ENCODE measurements at places on chromosomes 5 and 9.

DNA sequence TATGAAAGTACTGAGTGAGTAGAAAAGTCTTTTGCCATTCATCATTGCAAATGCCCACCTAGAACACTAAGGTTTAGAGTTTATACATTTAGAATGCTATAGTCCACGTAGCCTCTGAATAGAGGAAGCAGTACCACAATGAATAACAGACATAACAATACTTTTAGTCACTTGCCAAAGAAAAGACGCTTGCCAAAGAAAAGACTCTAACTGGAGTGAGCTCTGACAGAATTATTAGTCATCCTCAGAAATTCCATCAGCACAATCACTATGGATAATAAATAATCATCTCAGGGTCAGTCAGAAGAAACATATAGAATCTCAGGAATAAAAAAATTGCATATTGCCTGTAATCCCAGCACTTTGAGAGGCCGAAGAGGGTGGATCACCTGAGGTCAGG lies 168.5 kb upstream of the TARS1 start:
- DNase-seq: no peak

GRCh38 chr9:86605303-86605702 lies 251.1 kb upstream of the TUT7 start:
- DNase-seq: no peak

GRCh38 chr5:22643356-22643755 lies 209.8 kb downstream of the CDH12 start:
- no peak for DNase-seq

DNA sequence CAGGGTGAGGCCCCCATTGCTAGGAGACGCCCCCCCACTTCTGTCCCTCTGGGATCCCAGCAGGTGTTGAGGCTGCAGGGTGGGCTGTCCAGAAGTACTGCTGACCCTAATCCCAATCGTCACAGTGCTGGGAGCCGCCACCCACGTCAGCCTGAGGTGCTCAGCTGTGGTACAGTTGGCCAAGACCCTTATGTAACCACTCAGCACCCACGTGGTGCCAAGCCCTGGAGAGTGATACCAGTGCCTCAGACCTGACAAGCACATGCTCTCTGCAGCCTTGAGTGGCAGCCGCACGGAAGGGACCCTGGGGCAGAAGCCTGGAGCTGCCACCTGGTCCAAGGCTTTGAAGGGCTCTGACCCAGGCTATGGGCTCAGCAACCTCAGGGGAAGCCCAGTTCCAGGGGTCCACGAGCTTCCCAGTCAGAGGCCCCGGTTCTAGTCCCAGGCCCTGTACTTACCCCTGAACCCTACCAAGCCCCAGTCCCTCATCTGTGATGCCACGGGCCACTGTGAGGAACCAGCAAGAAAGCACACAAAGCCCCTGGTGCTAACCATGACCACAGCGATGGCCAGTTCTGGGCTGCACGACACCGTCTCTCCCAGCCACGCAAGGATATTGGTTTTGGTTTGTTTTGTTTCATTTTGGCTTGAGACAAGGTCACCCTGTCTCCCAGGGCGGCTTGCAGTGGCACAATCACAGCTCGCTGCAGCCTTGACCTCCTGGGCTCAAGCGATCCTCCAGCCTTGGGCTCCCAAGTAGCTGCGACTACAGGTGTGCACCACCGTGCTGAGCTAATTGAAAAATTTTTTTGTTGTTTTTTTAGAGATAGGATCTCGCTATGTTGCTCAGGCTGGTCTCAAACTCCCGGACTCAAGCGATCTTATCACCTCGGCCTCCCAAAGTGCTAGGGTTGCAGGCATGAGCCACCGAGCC lies 50.7 kb downstream of the DBH start:
- DNase-seq: no peak

DNA sequence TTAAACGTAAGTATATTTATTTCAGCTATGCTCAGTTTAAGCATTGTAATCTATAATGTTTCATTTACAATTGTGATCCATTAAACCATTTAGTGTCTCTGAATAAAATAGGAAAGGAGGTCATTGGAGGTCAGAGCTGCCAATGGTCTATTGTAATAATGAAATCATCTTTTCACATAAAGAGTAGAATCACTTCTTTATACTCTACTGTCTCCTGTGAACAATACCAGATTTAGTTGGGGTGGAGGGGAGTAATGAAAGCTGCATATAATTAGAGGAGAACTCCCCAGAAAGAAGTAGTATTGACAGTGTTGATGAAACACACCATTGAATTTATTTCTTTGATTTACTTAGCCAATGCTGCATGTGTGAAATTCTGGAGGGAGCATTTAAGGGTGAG lies 35.1 kb upstream of the ZFYVE16 start:
- no peak for DNase-seq

DNA sequence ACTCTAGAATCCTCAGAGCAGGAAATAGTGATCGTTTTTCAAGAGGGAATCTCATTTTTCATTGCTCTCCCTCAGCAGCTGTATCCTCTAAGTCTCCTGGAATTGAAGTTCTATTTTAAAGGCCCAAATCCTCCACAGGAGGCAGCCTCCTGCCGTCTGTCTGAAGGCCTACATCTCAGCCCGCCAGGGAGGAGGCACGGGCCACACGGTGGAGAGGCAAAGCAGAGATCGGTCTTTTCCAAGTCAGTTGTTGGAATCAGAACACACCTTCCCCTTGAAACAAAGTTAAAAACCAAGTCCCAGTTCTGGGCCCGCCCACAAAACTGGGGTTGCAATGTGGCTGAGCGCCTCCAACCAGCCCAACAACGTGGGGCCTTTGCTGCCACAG lies 68.7 kb downstream of the RAPGEF1 start:
- no peak for DNase-seq

GRCh38 chr9:70303268-70303667 lies 44.5 kb downstream of the SMC5 start:
- DNase-seq: no peak

DNA sequence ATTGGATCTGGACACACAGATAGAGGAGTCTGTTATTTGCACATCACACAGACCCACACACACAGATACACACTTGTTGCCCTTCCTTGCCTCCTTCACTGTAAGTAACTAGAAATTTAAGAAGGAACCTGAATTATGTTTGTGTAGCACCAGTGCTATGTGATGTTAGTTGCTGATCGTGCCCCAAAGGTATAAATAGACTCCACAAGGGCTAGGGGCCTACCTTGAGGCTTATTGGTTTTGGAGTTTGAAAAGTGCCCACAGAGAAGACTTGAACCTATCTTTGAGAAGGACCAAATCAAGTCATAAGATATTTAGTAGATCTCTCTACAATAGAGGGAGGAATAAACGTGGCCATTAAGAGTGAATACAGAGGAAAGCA lies 8.8 kb upstream of the TGFBI start:
- no peak for DNase-seq

GRCh38 chr9:8391132-8391531 lies 591.6 kb upstream of the DMAC1 start:
- DNase-seq: no peak

- DNase-seq: no peak
Measured at GRCh38 chr5:121174351-121174750, 677.3 kb upstream of the FTMT start.

DNA sequence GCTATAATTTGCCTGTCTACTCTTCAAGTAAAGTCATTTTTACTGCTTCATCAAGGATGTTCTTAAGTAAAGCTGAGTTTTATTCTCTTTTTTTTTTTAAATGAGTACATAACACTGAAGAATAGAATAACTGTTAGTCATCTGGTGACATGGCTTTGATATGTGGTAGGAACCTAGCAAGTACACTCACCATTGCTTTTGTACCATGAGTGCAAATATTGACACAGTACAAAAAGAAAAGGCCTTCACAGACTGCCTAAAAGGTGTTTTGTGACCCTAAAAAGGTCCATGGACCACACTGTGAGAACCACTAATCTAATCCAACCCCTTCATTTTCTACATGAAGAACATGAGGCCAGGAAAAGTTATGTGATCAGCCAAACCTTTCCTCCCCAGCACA lies 55.0 kb downstream of the ECPAS start:
- DNase-seq: no peak

GRCh38 chr9:101591787-101592446 lies 2.9 kb downstream of the PPP3R2 start:
- DNase-seq: no peak

- DNase-seq: peak; percentile 31
Measured at GRCh38 chr9:98521141-98521540, 187.6 kb downstream of the GABBR2 start.

DNA sequence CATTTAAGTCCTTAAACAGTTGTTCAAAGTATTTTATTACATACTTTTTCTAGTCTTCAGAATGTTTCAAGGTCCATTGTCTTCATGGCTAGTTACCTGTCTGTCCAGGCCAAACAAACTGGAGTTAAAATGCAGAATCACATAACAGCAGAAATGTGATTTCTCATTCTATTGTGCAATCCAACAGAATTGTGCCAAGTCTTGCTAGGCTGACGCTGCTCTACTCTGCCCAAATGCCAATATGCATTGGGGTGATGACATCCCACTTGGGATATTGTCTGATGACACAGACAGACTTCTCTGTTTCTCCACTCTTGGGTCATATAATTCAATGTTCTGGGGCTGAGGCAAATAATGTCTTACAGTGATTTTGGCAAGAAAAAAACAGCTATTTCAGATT lies 5.2 kb upstream of the SLC22A5 start:
- DNase-seq: no peak

GRCh38 chr9:129876815-129877214 lies 41.6 kb downstream of the USP20 start:
- no peak for DNase-seq

DNA sequence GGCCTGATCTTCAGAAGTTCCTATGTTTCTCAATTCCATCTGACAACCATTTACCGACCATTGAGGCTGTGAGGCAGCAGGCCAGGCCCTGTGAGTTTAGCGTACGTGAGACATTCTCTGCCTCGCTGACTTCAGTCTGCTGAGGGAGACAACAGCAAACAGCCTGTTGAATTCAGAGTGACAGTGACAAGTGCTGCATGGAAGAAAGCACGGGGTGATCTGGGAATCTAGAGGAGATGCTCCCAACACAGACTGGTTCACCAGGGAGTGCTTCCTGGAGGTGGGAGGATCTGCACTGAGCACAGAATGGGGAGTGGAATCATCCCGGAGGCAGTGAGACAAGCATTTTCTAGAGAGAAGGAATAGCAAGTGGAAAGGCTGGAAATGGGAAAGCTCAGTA lies 10.0 kb upstream of the DDX41 start:
- no peak for DNase-seq
